GM23248 (cell line): ENCODE measurements at places on chromosomes 3 and 15.

DNA sequence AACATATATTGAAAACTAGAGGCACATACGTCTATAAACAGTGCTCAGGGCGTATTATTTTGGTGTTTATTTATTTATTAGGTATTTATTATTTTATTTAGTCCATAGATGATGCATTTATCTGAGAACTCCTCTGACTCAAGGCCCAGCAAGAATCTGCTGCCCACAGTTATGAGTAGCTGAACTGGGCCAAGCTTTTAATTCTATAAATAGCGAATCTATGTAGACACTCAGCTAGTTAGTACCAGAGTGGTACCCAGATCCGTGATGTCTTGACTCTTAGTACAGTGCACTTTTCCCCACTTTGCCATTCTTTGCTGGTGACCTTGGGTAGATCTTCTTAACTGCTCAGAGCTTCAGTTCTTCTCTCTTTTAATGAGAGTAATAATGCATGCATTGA lies 370.4 kb upstream of the TPRG1 start:
- DNase-seq = peak; percentile 37

- DNase-seq = no peak
These were observed 783 bp upstream of the DNAJB11 start for GRCh38 chr3:186569779-186570095.

DNA sequence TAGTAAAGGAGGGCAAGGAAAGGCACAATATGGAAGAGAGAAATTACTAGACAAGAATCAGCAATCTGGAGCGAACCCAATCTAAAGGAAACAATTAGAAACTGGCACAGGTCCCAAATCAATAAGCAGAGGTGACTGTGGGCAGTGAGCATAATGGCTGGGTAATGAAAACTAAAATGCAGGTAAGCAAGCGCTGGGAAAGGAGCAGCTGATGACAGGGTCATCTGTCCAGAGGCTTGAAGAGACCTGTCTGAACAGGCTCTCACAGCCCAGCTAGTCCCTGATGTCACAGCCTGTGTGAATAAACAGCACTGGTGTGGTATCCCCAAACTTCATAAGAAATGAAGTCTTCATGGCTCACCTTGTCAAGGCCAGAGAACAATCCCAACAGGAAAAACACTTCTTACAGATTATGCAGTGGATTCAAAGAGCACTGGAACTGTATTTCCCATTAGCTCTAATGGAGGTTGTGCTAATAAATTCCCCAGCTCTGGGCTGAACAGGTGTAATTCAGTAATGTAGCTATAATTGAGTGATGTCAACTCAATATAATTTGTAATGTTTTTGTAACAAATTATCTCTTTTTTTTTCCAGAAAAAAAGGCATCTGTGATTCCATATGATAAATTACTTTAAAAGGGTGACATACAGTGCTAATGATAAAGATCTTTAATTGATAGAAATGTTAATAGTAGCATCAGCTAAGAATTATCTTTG lies 197.3 kb downstream of the FHIT start:
- DNase-seq = no peak

DNA sequence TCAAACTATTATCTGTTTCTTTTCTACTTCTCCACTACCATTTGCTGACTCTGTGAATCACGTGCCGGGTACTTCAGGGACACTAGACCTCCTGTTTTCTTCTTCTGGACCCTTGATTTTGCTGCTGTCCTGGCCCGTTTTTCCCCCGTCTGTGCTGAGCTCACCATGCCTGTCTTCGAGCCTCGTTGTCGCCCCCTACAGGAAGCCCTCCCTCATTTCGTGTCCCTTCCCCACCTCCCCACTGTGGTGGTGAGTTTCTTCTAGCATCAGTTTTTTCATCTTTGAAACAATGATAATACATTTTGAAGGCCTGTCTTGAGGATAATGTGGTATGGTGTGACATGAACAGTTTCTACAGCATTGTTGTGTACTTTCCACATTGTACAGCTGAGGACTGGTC lies 12.8 kb downstream of the GABRG3 start:
- DNase-seq = no peak

GRCh38 chr3:15043408-15044171 lies 21.5 kb downstream of the MRPS25 start:
- DNase-seq = peak; percentile 17

GRCh38 chr3:179229177-179229576 lies 21.7 kb downstream of the KCNMB3 start:
- DNase-seq = no peak

DNA sequence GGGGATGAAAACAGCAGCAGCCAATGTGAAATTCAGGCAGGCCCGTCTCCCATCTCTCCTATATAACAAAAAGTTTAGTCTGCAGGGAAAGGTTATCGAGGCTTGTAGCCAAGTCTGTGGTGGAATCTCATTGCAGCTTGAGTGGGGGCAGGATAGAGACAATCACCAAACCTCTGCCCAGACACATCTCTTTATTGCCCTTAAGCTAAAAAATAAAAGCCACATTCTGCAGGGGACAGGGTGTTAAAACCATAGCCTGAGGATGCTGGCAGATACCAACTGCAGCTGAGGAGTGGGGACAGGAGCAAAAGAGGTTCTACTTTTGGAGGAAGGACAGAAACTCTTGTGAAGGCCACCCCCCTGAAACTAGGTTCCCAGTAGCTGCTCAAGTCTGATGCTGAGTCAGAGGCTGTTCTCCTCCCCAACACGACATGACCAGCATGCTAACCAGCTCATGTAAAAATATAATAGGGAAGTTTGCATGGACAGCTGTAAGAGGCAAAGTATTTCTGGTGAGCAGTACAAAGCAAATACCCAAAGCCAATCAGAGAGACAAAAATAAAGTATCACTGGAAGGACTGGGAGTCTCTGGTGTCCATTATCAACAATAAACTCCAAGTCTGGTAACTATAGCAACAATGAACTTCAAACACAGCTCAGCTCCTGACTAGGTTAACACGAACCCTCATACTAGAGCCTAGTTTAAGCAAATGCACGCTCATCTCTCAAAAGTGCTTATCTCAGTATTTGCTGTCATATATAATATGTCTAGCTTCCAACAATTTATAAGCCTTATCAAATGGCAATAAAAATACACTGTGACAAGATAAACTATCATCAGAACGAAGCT lies 362.2 kb upstream of the SLCO3A1 start:
- peak; percentile 12 for DNase-seq

DNA sequence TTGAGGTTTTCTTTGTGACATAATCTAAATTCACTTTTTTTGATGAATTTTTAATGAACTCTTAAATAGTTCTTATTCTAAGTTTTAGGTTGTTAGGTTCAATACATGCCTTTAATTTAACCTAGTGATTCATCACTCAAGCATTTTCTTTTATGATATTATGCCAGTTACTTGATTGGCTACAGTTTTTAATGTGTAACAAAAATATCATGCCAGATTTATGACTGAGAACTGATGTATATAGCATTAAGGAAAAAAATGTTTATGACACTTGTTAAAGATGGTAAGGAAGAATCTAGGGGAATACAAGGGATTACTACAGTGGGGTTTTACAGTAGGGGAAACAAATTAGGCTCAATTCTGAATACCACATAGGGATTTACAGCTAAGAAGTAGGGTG lies 103.1 kb downstream of the VGLL3 start:
- DNase-seq = no peak

GRCh38 chr3:107982165-107982564 lies 108.7 kb downstream of the CD47 start:
- no peak for DNase-seq

DNA sequence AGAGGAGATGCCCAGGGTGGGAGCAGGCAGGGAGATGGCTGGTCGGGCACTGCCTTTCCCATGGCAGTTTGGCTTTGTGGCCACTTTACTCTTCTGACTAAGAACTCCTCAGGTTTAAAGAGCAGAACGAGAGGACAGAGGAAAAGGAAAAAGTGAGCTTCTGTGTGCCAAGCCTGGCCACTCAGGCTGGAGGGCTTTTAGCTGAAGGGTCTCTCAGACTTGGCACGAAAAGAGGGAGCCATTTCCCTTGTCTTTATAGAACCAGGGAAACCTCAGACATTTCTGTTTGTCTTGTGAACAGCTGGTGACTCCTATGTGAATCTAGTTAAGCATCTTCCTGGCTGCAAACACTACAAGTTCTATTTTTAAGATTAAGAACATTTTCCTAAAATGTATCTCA lies 23.3 kb upstream of the PSMD6 start:
- no peak for DNase-seq

DNA sequence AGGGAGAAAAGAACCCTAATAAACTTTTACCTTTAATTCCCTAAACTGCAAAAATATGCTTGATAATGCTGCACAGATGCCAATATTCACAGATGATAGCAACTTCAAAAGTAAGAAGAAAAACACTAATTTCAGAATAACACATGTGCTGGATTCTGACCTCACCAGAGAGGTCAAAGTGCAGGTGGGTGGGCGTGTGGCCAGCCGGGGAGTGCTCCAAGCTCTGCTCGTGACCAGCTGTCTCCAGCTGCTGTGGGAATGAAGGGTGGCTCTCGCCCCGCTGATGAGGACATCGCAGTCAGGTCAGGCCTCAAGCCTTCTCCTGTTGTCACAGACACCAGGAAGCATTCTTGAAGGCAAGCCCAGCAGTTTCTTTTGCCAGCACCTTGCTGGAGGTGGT lies 57.1 kb downstream of the ADAMTS17 start:
- DNase-seq = no peak

DNA sequence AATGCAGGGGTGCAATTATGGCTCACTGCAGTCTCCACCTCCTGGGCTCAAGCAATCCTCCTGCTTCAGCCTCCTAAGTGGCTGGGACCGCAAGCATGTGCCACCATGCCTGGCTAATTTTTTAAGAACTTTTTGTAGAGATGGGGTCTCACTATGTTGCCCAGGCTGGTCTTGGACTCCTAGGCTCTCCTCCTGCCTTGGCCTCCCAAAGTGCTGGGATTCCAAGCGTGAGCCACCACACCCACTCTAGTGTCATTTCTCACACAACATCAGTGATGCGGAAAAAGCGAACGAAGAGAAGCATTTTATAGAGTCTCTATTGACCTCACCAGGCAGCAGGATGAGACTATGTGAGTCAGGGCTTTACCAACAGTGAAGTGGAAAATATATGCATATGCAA lies 137.7 kb downstream of the PLD1 start:
- DNase-seq = no peak

GRCh38 chr3:130506031-130506430 lies 10.9 kb upstream of the COL6A6 start:
- peak; percentile 9 for DNase-seq

DNA sequence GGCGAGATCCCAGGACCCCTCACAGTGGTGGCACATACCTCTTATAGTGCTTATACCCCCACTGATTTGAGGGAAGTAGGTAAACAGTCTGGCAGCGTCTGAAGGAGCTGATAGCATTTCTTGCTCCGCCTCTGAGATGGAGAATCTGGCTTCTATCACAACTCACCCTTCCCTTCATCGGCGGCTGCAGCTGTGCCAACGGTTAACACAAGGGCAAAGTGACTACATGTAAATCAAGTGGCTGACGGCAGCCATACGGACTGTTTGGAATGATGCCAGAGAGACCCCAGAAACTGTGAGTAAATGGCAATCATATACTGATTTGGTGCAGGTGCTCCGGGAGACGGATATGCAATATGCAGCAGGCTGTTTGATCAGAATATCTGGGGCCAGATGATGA lies 66.8 kb upstream of the UNC13C start:
- no peak for DNase-seq

GRCh38 chr3:111229301-111229700 lies 157.7 kb downstream of the NECTIN3 start:
- DNase-seq = no peak

DNA sequence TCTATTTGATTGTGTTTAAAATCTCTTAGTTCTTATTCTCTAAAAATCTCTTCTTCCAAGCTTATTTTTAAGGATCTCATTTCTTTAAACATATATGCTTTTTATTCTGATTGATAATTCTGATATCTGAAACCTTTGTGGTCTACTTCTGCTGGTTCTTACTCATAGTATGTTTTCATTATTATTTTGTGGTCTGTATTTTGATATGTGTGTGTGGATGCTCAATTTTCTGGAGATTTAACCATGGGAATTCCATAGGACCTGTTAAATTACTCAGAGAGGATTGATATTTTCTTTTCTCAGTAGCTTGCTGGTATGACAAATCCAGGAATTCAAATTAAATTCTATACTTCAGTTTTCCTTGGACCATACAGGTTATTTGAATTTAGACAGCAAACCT lies 14.7 kb upstream of the HHLA2 start:
- DNase-seq = no peak

GRCh38 chr3:108209579-108209978 lies 12.6 kb downstream of the IFT57 start:
- no peak for DNase-seq

DNA sequence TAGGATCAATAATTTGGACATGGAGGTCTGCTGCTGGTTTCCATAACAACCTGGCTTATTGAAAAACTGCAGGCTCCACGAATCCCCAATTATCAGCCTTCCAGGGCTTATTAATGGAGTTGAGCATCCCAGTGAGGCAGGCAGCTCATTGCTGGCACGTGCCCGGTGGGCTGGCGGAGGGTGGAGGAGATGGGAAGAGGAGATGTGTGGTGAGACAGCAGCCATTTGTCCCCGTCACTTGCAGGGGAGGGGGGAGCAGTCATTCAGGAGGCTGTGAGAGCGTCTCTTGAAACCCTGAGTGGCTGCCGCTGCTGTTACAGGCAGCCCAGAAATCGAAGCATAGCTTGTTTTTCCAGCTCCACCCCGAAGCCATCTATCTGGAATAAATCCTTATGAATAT lies 70.6 kb downstream of the GAP43 start:
- DNase-seq = no peak

GRCh38 chr3:72517921-72518424 lies 330.3 kb downstream of the SHQ1 start:
- DNase-seq = no peak

DNA sequence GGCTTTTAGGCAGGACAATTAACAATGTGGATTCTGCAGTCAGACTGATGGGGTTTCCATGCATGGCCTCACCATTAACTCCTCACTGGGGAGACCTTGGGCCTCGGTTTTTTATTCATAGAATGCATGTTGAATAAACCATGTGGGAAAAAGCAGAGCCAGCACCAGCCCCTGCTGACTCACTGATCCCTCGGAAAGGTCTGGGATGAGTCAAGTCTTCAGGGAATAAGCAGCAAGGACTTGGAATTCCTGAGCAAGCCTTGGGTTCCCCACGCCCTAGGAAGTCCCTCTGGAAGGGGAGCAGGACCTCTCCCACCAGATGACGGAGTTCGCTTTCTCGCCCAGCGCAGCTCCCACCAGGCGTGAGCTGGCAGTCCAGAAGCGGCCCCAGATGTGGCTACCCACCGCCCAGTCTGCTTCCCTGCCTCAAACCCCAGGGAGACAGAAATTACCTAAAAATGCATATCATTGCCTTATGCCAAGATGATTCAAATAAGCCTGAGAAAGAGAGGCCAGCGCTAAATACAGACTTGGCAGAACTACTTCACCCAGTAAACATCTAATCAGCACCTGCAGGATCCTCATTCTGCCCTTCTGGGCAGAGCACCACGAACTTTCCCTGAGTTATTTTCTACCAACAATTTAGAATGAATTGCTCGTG lies 45.4 kb downstream of the BTD start:
- peak; percentile 99 for DNase-seq

DNA sequence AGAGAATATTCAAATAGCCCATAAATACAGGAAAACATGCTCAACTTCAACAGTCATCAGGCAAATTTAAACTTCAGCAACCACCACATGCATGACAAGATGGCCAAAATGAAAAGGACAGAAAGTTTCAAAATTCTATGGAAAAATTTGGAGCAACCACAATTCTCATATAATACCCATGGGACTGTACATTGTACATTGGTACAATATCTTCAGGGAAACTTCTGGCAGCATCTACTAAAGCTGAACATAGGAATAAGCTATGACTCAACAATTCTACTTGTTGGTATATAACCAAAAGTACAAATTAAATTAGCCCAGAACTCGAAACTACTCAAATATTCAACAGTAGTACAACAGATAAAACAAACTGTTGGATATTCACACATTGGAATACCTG lies 847.6 kb downstream of the TBL1XR1 start:
- peak; percentile 27 for DNase-seq

GRCh38 chr3:135040321-135041240 lies 245.5 kb downstream of the EPHB1 start:
- DNase-seq = no peak
